T-helper 2 cell (primary cell): ENCODE measurements at places on chromosomes 2 and 18.

GRCh38 chr2:63819765-63820717 lies 21.7 kb upstream of the UGP2 start:
- DNase-seq: no peak

DNA sequence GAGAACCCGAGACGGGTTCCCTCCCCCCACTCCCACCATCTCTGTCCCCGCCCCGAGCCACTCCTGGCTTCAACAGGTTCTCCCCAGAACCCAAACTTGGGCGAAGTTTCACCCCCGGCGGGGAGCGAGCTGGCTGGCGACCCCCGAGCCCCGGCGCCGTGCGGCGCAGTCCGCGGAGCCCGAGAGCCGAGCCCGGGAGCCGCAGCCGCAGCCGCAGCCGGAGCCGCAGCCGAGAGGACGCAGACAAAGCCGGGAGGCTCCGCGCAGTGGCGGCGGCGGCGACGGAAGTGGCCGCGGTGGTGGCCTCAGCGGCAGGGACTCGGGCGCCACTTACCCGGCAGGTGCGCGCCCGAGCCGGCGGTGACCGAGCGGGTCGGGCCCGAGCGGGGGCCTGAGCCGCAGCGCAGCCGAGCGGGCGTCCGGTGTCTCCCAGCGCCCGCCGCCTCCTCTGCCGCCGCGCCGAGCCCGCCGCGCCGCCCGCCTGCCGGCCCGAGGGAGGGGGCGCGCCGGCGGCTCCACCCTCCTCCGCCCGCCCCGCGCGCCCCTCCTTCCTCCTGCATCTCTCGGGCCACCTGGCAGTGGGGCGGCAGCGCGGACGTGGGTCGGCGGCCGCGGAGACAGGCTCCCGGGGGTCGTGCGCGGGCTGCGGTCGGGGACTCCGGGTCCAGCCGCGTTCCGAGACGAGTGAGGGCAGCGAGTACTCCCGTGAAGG lies at the start of gene ECEL1:
Gene ECEL1, minus strand, starts transcription at position 450 of the 712 bp plus-strand sequence. CDS start 1,181 bp downstream, outside the sequence.
- DNase-seq: no peak

- DNase-seq: no peak
These were observed 2.7 kb downstream of the NCK2 start for GRCh38 chr2:105747254-105747894.

- DNase-seq: no peak
These were observed 523.2 kb downstream of the TNS1 start for GRCh38 chr2:217479566-217479965.

GRCh38 chr2:191151331-191151730 lies 537 bp upstream of the STAT4 start:
- peak; percentile 4 for DNase-seq

GRCh38 chr18:76345901-76346300 lies 149.1 kb downstream of the ZNF516 start:
- no peak for DNase-seq

DNA sequence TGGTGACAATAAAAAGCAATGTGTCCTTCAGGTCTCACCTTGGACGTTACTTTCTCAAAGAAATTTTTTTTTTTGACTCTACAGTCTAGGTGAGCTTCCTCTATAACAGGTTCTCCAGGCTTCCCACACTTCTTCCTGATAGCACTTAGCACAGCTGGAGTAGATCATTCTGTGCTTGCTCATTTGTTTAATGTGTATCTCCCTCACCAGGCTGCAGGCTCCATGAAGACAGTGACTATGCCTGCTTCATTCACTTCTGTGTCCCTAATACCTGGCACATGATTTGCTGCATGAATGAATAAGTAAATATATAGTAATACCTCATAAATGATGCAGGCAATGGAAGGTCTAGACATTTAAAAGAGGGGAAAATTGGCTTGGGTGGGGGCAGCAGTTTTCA lies 109.9 kb upstream of the CD302 start:
- no peak for DNase-seq

- DNase-seq: no peak
These were observed 19.6 kb upstream of the EPAS1 start for GRCh38 chr2:46277431-46278190.

GRCh38 chr2:69773206-69773605 lies 31.3 kb downstream of the ANXA4 start:
- no peak for DNase-seq

GRCh38 chr2:37973615-37974353 lies 48.7 kb downstream of the RMDN2 start:
- DNase-seq: no peak

DNA sequence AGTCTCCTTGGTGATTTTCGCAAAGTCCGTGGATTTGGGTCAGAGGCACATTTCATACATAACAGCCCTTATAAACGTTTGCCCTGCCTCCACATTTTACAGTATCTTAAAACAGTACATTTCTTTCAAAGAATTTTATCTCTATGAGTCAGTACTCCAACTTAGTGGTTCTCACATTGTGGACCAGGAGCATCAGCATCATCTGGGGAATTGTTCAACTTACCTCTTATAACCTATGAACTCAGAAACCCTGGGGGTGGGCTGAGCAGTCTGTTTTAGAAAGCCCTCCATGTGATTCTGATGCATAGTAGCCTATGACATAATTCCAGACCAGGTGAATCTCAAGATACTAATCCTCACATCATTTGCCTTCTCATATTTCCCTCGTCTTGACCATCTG lies 12.4 kb downstream of the SUPT7L start:
- no peak for DNase-seq

DNA sequence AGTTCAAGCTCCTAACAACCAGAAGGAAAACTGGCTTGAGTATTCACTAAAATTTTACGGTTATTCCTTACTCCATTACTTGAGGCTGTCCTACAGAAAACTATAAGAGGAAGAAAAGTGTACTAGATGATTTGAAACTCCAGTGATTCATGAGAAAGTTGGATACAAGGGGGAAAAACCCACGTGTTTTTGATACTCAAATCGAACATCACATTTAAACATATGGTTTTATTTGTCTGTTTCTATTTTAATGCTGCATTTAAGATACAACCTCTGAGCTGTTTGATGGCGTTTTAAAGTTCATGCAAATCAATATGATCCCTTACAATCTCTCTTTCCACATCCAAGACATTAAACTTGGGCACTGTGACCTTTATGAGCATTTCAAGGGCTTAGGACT lies 125.1 kb upstream of the LMAN1 start:
- no peak for DNase-seq

- no peak for DNase-seq
These were observed 76.6 kb downstream of the COBLL1 start for GRCh38 chr2:164764996-164765395.

DNA sequence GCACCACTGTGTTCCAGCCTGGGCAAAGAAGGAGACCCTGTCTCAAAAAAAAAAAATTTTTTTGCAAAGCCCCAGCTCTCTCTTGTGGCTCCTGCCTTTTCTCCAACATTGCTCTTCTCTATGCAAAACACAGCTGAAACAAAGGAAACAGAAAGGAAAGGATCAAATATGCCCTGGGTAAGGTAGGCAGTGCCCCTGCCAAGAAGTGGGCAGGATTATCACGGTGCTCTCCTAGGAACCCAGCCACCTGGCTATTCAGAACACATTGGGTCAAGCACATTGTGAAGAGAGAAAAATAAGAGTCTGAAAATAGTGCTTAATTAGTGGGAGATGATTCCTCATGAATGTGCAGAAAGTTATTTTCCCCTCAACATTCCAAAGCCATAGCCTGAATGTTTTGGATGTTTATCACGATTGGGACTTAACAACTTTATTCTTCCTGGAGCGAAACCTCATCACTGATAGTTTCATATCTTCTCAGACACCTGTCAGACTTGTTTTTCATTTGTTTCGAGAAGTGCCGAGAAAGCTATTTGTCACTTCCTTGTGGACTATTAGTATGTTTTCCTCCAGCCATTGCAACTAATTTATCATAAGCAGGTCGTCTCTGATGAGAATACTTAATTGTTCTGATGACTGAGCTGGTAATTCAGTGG lies 42.7 kb upstream of the RPL31 start:
- DNase-seq: no peak

DNA sequence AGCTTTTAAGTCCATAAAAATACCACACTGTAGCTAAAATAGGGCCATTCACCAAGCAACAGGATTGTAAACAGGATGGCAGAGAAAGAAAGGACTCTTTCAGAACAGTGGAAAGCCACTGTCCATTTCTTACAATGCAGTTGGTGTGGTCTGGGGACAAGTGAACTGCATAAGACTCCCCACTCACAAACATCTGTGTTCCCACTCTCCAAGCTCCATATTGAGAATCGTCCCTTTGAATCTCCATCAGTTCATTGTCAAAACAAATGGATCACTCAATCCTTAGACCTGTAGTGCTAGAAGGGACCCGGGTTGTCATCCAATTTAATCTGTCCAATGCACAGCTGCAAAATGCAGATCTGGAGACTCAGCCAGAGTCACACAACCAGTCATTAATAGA lies 347.4 kb upstream of the KLHL29 start:
- no peak for DNase-seq

DNA sequence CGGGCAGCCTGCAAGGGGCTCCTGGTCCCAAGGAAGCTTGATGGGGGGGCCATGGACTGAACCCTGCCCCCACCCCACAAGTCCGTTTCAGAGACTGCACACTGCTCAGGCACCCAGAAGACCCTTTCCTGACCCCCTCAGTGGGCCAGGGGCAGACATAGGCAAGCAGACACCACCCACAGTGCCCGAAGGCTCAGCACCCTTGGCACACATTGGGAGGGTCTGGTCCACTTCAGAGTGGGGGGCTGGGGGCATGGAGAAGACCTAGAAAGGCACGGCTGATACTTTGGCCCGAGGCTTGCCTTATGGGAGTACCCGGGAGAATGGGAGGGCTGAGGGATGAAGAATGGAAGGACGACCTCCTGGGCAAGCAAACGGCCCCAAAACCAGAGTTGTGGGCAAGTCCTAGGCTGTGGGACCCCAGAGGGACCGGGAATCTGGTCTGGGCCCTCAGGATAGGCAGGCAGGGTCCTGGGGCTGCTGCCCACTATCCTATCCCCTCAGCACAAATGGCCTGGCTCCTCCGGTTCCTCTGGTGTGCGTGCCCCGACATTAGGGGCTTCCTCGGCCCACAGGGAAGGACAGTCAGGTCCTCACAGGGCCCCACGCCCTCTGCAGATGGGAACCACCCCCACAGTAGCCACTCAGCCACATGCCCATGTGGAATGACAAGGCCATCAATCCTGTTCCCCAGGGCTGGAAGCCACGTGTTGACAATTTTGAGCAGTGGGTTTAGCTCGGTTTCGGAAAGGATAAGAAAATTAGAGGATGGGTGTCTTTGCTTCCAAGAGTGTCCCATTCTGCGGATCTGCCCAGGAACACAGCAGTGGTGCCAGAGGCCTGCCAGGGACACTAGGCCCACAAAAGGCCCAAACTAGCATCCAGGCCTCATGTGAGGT lies 15.0 kb upstream of the GPC1 start:
- DNase-seq: no peak

DNA sequence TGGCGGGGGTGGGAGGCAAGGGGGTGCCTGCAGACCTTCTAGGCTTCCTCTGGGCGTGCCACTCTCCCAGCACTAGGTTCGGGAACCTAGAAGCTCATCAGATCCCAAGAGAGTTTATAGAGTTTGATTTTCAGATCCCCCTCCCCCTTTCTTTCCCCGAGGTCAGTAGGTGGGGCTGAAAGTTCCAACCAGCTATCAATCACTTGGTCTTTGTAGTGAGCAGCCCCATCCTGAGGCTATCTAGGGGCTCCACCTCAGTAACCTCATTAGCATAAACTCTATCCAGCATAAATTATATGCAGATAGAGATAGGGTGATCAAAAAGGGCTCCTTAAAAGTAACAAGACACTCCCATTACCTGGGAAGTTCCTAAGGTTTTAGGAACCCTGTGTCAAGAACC lies 32.8 kb downstream of the ERLEC1 start:
- DNase-seq: no peak

DNA sequence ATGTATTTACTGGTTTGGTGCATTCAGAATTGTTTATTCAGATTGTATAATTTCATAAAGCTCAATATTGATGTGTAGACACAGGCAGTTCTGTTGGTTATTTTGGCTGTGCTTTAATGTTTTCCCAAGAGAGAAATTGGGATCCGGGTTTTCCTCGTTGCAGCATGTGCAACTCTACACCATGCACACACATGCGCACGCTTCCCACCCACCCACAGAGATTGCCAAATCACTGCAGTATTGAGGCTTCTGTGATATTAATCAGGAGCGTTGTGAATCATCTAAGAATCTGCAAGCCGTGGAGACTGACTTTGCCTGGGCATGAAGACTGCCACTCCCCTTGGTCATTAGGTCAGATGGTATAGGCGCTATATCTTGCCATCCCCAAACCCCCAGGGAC lies 571.5 kb downstream of the SLC4A3 start:
- no peak for DNase-seq

- DNase-seq: no peak
These were observed 23.7 kb downstream of the METTL4 start for GRCh38 chr18:2547477-2548087.

- DNase-seq: peak; percentile 95
These were observed 80.7 kb upstream of the LDLRAD4 start for GRCh38 chr18:13137670-13138419.

DNA sequence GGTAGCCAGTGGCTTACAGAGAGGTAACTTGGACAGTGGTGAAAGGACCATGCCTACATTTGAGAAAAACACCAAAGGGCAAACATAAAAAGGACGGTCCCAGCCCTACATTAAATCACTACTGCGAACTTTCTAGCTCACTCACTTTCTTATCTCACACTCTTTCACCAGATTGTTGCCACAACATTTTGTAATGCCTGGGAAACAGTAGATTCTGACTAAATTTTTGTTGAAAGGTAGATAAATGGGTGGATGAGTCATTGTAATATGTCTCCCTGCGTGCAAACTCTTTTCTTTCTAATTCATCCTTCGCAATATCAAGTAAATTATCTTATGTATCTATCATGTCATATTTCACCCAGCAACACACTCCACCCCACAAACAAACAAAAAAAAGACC lies 192.2 kb downstream of the IRS1 start:
- DNase-seq: peak; percentile 2

- DNase-seq: no peak
These were observed 165.3 kb downstream of the ARL4C start for GRCh38 chr2:234331566-234331965.

DNA sequence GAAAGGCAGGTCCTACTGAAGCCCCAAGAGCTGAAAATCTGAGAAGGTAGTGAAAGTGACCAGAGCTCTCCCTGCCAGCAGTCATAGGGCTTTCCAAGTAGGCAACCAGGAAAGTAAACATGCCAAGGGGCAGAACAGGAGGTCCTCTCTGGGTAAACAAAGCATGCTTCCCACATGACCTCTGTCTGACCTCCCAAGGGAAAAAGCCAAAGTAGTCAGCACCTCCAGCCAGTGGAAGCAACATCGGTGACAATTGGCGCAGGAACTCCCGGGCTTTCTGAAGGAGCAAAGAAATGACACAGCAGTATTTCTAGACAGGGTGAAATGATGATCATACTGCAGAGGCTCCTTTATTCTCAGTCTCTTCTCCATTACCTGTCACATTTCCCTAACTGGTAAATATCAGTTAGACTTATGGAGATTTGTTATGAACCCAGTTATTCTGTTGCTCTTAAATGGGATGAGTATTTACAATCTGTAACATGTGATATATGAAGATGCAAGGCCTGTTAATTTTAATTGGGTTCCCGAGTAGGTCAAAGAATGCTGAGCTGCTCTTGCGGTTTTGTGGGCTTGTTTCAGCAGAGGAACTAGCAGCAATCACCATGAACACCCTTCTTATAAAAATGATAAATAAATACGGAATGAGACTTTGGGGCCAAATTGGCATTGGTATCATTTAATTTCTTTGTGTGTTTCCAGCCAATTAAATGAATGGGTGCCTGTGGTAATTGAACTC lies 321.0 kb downstream of the RND3 start:
- no peak for DNase-seq

GRCh38 chr2:178895872-178896271 lies 88.6 kb upstream of the TTN start:
- DNase-seq: no peak

- DNase-seq: no peak
These were observed 57.5 kb downstream of the DTNA start for GRCh38 chr18:34767601-34768027.
